ENCODE measurements at places on chromosomes 2 and 18. TPM values are rescaled to one million over a fixed set of nuclear protein-coding genes. Genes with fewer than 3 reads are reported as not detected.
A peak's percentile ranks its signal among the peaks of the same experiment; 100 is the strongest.

DNA sequence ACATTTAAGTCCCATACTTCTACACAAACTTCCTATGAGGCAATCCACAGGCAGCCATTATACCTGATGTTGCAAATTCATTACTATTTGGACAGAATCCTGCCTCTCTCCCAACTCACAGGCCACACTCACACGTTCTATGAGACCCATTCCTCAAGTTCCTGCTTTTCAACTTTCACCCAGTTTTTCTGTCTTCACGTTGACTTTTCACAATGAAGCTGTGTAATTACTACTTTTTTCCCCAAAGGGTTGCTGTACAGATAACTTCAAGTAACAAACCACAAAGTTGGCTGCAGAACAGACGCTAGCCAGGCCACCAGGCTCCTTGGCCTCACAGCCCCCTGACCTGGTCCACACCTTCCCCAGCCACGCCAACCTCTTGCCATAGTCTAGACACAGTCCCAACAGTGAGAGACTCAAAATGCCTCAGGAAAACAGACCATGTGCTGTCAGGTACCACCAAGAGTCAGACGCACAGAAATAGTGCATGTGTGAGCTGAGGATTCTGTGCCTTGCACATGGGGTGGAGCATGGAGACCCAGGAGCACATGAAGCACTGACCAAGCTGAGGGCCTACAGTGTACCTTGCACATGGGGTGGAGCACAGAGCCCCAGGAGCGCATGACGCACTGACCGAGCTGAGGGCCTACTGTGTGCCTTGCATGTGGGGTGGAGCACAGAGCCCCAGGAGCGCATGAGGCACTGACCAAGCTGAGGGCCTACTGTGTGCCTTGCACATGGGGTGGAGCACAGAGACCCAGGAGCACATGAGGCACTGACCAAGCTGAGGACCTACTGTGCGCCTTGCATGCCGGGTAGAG is 61.0 kb downstream of the EIPR1 start:
- no peak overlapping the region for H3K27ac ChIP-seq
- no peak overlapping the region for H3K4me3 ChIP-seq
- DNase-seq = no peak
- no peaks in the 10 kb centered on the region for H3K36me3 ChIP-seq
- no peaks in the 10 kb centered on the region for H3K27me3 ChIP-seq
- no peaks in the 10 kb centered on the region for H3K4me1 ChIP-seq

Gene TUBA4B
- polyA plus RNA-seq = not detected

DNA sequence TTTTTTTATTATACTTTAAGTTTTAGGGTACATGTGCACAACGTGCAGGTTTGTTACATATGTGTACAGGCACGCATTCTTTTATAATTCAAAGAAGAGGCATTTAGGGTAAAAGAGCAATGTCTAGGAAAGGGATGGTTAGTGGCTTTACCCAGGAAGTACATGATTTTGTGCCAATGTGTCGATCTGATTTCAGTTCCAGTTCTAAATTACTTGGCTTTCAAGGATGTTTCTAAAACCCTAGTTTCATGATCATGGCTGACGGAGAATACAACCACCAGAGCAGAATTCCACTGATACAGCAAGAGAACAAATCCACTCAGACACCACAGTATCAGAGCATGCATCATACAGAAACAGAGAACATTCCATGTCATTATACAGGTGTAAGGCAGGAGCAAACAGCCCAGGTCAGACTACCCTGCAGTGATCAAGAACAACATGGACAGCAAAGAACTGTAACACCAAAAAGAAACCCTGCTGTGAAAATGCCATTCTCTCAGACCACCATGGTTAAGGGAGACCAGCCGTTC is 116.7 kb upstream of the STK17B start:
- H3K27me3 ChIP-seq = no peaks in the 10 kb centered on the region
- H3K27ac ChIP-seq = no peak overlapping the region
- no peak for DNase-seq
- no peak overlapping the region for H3K4me3 ChIP-seq
- no peaks in the 10 kb centered on the region for H3K36me3 ChIP-seq

- H3K27me3 ChIP-seq = peaks cover 38% of the 10 kb centered on the region
- no peak overlapping the region for H3K4me3 ChIP-seq
- no peak for DNase-seq
- no peaks in the 10 kb centered on the region for H3K36me3 ChIP-seq
- no peak overlapping the region for H3K27ac ChIP-seq
Observed at GRCh38 chr2:73177645-73178255, 24.6 kb upstream of the NOTO start.

DNA sequence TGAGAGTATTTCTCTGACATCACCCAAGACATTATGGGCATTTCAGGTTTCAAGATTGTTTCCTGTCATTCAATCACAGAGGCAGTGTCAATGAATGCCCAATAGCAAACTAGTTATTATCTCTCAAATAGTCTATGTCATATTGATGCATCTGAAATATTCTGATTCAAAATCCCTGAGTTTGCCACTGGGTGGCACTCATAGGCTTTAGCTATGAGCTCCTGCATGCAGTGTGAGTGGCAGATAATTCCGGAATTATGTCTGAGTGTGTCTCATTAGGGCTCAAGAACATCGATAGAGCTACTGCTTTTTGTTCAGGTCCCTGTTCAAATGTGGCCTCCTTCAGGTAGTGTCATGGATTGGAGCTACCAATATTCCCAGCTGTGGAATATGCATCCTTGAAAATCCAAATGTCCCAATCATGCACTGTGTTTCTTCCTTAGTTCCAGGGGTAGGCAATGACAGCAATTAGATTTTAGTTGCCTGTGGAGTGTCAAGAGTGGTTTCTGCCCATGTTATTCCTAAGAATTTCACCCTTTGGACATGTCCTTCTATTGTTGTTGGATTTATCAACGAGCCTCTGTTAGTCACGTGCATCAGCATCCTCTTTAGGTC is 7.8 kb upstream of the OR6B3 start:
- no peaks in the 10 kb centered on the region for H3K36me3 ChIP-seq
- H3K27me3 ChIP-seq = peaks cover 28% of the 10 kb centered on the region
- no peaks in the 10 kb centered on the region for H3K4me1 ChIP-seq
- H3K4me3 ChIP-seq = no peak overlapping the region
- no peak overlapping the region for H3K27ac ChIP-seq

Gene AQP12A
- polyA plus RNA-seq = not detected

Gene MARCHF4
- polyA plus RNA-seq = 0.28 TPM

DNA sequence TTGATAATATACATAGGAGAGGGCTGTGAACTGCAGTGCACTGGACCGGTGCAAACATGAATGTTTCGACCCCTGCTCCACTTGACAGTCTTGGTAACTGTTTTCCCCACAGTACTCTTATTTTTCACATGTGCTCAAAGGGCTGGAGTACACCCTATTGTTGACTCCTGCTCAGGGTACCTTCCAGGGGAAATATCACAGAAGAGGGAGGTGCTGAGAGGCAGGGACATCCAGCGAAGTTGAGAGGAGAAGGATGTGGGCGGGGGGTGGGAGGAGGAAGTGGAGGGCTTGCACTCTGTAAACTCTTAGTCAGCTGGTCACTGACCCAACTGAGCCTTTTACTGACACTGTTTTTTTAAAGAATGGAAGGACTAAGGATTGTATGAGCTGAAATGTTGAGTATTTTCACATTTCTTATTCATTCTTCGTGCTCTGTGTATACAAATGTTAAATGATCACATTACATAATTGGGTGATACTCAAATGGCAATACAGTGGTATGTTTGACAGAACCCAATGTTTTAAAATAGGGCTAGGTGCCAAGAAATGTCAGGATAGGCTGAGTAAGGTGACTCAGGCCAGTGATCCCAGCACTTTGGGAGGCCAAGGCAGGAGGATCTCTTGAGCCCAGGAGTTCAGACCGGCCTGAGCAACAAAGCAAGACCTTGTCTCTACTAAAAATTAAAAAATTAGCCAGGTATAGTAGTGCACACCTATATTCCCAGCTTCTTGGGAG is 10.0 kb downstream of the INPP4A start:
- no peak overlapping the region for H3K27ac ChIP-seq
- H3K27me3 ChIP-seq = no peaks in the 10 kb centered on the region
- peaks cover 9% of the 10 kb centered on the region for H3K4me1 ChIP-seq
- H3K36me3 ChIP-seq = no peaks in the 10 kb centered on the region
- no peak for DNase-seq

Gene EN1
- 1.3 TPM for polyA plus RNA-seq

Gene OBSL1
- 73.7 TPM for polyA plus RNA-seq

DNA sequence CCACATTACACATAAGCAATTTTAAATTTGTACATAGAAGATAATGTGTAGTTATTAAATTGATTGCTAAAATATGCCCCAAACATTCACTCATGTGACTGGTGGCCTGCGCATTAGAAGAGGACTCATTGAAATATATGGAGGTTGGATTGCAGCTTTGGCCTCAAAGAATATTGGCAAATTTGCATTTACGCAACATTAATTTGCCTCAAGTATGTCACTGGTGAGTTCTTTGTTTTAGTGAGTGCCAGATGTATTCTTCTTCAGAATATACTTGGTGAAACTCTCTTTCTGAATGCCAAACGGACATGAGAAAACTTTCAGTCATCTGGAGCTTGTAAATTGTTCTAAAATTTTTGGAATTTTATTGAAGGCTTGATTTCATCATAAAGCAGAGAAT is 5.9 kb upstream of the EFEMP1 start:
- H3K4me3 ChIP-seq = no peak overlapping the region
- peaks cover 31% of the 10 kb centered on the region for H3K27me3 ChIP-seq
- no peaks in the 10 kb centered on the region for H3K4me1 ChIP-seq
- H3K36me3 ChIP-seq = no peaks in the 10 kb centered on the region
- no peak overlapping the region for H3K27ac ChIP-seq

Gene ASTL
- not detected for polyA plus RNA-seq

Gene SERPINB2
- 0.86 TPM for polyA plus RNA-seq

DNA sequence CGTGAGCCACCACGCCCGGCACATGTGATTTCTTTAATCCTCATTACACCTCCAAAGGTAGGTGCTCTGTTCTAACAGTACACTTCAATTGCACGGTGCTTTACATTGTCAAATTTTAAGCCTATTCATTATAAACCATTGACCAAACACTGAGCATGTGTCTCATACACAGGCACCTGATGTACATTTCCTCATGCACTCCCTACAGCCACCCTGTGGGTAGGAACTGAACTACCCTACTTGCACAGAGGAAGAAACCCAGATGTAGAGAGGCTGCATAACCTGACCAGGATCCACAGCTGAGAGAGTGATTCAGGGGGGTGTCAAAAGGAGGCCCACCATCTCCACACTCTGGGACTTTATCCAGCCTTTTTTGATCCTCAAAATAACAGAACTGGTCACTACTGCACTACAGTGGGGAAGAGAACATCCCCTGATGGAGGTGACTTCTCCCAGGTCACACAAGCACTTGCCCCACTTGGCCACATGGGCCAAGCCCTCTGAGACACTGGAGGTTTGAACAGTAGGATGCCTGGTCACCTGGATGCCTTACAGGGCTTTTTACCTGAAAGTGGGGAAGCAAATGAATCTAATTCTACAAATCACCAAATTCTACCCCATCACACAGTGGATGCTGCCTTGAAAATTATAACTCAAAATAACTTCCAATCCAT is 6.9 kb upstream of the DPYSL5 start:
- no peak for DNase-seq
- H3K27ac ChIP-seq = no peak overlapping the region
- peaks cover 27% of the 10 kb centered on the region for H3K27me3 ChIP-seq
- no peak overlapping the region for H3K4me3 ChIP-seq
- H3K4me1 ChIP-seq = no peaks in the 10 kb centered on the region

GRCh38 chr2:224308272-224308911 is 93.5 kb downstream of the FAM124B start:
- no peak overlapping the region for H3K4me3 ChIP-seq
- DNase-seq = no peak
- no peak overlapping the region for H3K27ac ChIP-seq
- peaks cover 11% of the 10 kb centered on the region for H3K27me3 ChIP-seq
- no peaks in the 10 kb centered on the region for H3K36me3 ChIP-seq
- H3K4me1 ChIP-seq = no peaks in the 10 kb centered on the region

Gene FBXO41
- 1.2 TPM for polyA plus RNA-seq

Gene PPP3R1
- 5.1 TPM for polyA plus RNA-seq

- DNase-seq = no peak
- no peak overlapping the region for H3K27ac ChIP-seq
- no peaks in the 10 kb centered on the region for H3K27me3 ChIP-seq
- no peaks in the 10 kb centered on the region for H3K4me1 ChIP-seq
- no peak overlapping the region for H3K4me3 ChIP-seq
Observed at GRCh38 chr2:211401328-211401727, 844.9 kb downstream of the CPS1 start.

Gene LINC00305
- polyA plus RNA-seq = 1.5 TPM

- no peaks in the 10 kb centered on the region for H3K27me3 ChIP-seq
- no peaks in the 10 kb centered on the region for H3K36me3 ChIP-seq
- no peak overlapping the region for H3K4me3 ChIP-seq
Observed at GRCh38 chr18:3935305-3935704, 485.3 kb downstream of the TGIF1 start.

Gene POTEI
- 1.2 TPM for polyA plus RNA-seq

GRCh38 chr2:204544961-204545860 is at the start of gene PARD3B:
Gene PARD3B, plus strand, starts transcription at chr2:204545475. Its CDS starts 525 bp downstream, at chr2:204546000.
- H3K27ac ChIP-seq = peak within 1 kb of the TSS; percentile 96
- no peaks in the 10 kb centered on the region for H3K36me3 ChIP-seq
- peak; percentile 87 for DNase-seq
- peaks cover 19% of the 10 kb centered on the region for H3K4me1 ChIP-seq
- no peaks in the 10 kb centered on the region for H3K27me3 ChIP-seq

GRCh38 chr2:40240070-40240469 is 211.8 kb downstream of the SLC8A1 start:
- H3K4me1 ChIP-seq = peaks cover 4% of the 10 kb centered on the region
- DNase-seq = peak; percentile 25
- H3K36me3 ChIP-seq = no peaks in the 10 kb centered on the region
- H3K27me3 ChIP-seq = no peaks in the 10 kb centered on the region
- H3K4me3 ChIP-seq = no peak overlapping the region

GRCh38 chr2:9961013-9961412 is 9.5 kb downstream of the GRHL1 start:
- H3K4me3 ChIP-seq = no peak overlapping the region
- H3K4me1 ChIP-seq = no peaks in the 10 kb centered on the region
- H3K36me3 ChIP-seq = no peaks in the 10 kb centered on the region
- DNase-seq = no peak
- H3K27ac ChIP-seq = no peak overlapping the region
- no peaks in the 10 kb centered on the region for H3K27me3 ChIP-seq

GRCh38 chr18:49189772-49190171 is 239.0 kb upstream of the SMAD7 start:
- H3K4me1 ChIP-seq = no peaks in the 10 kb centered on the region
- no peaks in the 10 kb centered on the region for H3K36me3 ChIP-seq
- no peaks in the 10 kb centered on the region for H3K27me3 ChIP-seq
- DNase-seq = no peak

Gene M1AP
- 1.2 TPM for polyA plus RNA-seq

DNA sequence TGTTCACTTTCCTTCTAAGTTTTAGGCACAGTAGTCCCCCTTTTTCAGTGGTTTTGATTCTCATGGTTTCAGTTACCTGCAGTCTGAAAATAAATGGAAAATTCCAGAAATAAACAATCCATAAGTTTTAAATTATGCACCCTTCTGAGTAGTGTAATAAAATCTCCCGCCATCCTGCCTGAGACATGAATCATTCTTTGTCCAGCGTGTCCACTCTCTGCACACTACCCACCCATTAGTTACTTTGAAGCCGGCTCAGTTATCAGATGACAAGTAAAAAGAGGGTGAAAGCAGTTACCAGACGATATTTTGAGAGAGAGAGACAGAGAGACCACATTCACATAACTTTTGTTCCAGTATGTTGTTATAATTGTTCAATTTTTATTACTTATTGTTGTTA is 400.5 kb downstream of the TMX3 start:
- H3K36me3 ChIP-seq = no peaks in the 10 kb centered on the region
- no peaks in the 10 kb centered on the region for H3K27me3 ChIP-seq
- no peaks in the 10 kb centered on the region for H3K4me1 ChIP-seq

Gene G6PC2
- polyA plus RNA-seq = not detected

All from hepatocyte (in vitro differentiated cells).